Trophoblast cell (in vitro differentiated cells and primary cell): ENCODE measurements at places on chromosomes 13 and 19.
A peak's percentile ranks its signal among the peaks of the same experiment; 100 is the strongest.

GRCh38 chr13:98451676-98452470 is 125.0 kb downstream of the STK24 start:
- peaks cover 4% of the 10 kb centered on the region for H3K4me1 ChIP-seq
- DNase-seq: no peak
- H3K4me3 ChIP-seq: no peak overlapping the region
- H3K27ac ChIP-seq: no peak overlapping the region
- no peaks in the 10 kb centered on the region for H3K27me3 ChIP-seq

DNA sequence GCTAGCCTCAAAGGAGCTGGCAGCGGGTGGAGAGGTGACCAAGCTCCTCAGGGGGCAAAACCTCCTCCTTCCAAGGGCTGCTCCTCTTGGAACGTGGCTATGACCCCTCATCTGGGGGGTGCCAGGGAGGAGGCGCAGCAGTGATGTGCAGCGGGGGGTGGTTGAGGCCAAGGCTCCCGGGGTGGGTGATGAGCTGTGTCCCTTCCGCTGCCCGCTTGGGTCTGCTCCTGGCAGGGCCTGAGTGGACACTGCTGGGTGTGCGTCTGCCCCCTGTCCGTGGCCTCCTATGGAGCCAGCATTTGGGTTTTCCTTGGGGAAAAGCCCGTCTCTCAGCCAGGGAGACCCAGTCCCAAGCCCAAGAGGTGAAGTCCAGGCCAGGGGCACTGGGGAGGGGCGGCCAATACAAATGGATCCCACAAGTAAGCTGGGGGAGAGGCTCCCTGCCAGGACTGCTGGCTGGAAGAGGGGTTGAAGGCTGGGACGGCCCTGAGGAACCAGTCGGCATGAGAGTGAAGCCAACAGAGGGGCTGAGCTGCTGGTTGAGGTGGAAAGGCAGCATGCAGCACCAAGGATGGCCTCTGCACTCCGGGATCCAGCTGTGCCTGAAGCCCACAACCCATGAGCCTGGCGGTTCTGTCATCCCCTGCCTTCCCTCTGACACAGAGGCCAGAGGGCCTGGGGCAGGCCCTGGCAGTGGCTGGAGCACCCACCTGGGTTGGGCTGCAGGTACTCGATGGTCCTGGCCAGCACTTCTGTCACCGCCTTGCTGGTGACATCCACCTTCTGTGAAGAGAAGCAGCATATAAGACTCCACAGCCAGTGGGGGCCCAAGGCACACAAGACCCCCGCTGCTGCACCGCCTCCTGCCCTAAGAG is 22.7 kb downstream of the MPND start:
- H3K27ac ChIP-seq: no peak overlapping the region
- no peak overlapping the region for H3K4me3 ChIP-seq
- H3K4me1 ChIP-seq: no peaks in the 10 kb centered on the region
- H3K27me3 ChIP-seq: no peaks in the 10 kb centered on the region
- peaks cover 70% of the 10 kb centered on the region for H3K36me3 ChIP-seq

DNA sequence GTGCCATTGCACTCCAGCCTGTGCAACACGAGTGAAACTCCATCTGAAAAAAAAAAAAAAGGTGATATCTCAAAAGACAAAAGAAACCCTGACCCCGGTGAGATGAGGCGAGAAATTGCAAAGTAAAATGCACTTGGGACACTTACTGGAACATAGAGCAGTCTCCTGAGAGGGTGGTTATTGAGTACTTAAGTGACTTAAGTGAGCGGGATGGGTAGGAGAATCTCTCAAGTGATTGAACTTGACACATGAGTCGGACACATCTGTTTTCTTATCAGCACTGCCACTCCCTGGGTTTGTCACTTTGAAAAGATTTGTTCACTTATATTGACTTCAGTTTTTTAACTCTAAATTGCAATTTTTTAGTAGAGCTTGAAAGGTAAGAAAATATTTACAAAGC is 2.8 kb downstream of the ZNF429 start:
- H3K27me3 ChIP-seq: no peaks in the 10 kb centered on the region
- H3K4me3 ChIP-seq: no peak overlapping the region
- no peaks in the 10 kb centered on the region for H3K4me1 ChIP-seq
- peaks cover 5% of the 10 kb centered on the region for H3K36me3 ChIP-seq
- no peak overlapping the region for H3K27ac ChIP-seq

- no peak overlapping the region for H3K4me3 ChIP-seq
- no peak overlapping the region for H3K27ac ChIP-seq
These were observed 55.2 kb upstream of the SERPINE3 start for GRCh38 chr13:51284339-51284738.

GRCh38 chr13:80312967-80313366 is 28.0 kb downstream of the SPRY2 start:
- H3K36me3 ChIP-seq: no peaks in the 10 kb centered on the region
- no peak overlapping the region for H3K4me3 ChIP-seq
- no peak overlapping the region for H3K27ac ChIP-seq
- no peak for DNase-seq
- H3K4me1 ChIP-seq: no peaks in the 10 kb centered on the region

- H3K4me1 ChIP-seq: peaks cover 8% of the 10 kb centered on the region
- no peak overlapping the region for H3K27ac ChIP-seq
- H3K36me3 ChIP-seq: peaks cover 21% of the 10 kb centered on the region
- no peaks in the 10 kb centered on the region for H3K27me3 ChIP-seq
These were observed 5.0 kb downstream of the FOSB start for GRCh38 chr19:45472563-45473366.

DNA sequence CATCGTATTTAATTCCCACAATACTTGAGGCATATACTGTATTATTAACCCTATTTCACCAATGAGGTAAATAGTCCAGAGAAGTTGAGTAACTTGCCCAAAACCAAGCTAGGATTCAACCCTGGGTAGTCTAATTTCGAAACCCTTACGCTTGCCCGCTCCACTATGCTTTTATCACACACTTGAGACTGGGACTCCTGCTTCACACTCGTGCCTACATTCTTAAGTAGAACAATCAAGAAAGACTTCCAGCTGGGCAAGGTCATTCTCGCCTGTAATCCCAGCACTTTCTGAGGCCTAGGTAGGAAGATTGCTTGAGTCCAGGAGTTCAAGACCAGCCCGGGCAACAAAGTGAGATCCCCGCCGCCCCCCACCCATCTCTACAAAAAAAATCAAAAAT is 3.6 kb downstream of the ZNF541 start:
- no peaks in the 10 kb centered on the region for H3K27me3 ChIP-seq
- H3K36me3 ChIP-seq: no peaks in the 10 kb centered on the region
- no peak overlapping the region for H3K4me3 ChIP-seq
- H3K27ac ChIP-seq: no peak overlapping the region
- no peaks in the 10 kb centered on the region for H3K4me1 ChIP-seq

- DNase-seq: peak; percentile 78
- peaks cover 27% of the 10 kb centered on the region for H3K4me1 ChIP-seq
- H3K27me3 ChIP-seq: no peaks in the 10 kb centered on the region
- H3K4me3 ChIP-seq: peak overlapping the region; percentile 76
These were observed 1.5 kb downstream of the KMT5C start for GRCh38 chr19:55341171-55341588.

- H3K27ac ChIP-seq: no peak overlapping the region
- H3K4me3 ChIP-seq: no peak overlapping the region
- no peaks in the 10 kb centered on the region for H3K4me1 ChIP-seq
- no peak for DNase-seq
These were observed 11.0 kb downstream of the ZNF333 start for GRCh38 chr19:14700711-14701375.

DNA sequence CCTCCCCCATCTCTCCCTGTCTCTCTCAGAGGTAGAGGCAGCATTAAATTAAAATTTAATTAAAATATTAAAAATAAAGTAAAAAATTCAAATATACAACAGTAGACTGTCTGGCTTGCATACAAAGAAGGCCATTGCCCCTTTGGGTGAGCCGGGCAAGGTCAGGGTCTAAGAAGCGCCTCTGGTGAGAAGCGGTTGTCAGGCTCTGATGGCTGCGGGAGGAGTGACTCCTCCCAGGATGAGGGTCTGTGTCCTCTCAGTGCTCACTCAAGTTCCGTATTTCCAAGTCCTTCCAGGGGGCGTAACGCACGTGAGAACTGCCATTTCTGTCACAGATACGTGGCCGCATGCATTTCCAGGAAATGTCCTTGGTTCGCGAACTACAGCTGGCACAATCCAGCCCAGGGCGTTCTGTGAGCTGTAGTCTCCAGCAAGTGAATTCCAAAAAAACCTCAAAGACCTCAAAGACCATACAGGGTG is 737 bp upstream of the ZNF181 start:
- H3K36me3 ChIP-seq: no peaks in the 10 kb centered on the region
- no peaks in the 10 kb centered on the region for H3K27me3 ChIP-seq

GRCh38 chr13:77465603-77466195 is 69.8 kb upstream of the SCEL start:
- H3K27ac ChIP-seq: no peak overlapping the region
- no peaks in the 10 kb centered on the region for H3K27me3 ChIP-seq
- H3K36me3 ChIP-seq: no peaks in the 10 kb centered on the region
- DNase-seq: peak; percentile 57
- no peak overlapping the region for H3K4me3 ChIP-seq

- H3K4me3 ChIP-seq: no peak overlapping the region
- H3K36me3 ChIP-seq: no peaks in the 10 kb centered on the region
- H3K27ac ChIP-seq: no peak overlapping the region
- H3K27me3 ChIP-seq: no peaks in the 10 kb centered on the region
These were observed 236.4 kb upstream of the SGCG start for GRCh38 chr13:22944378-22944777.

DNA sequence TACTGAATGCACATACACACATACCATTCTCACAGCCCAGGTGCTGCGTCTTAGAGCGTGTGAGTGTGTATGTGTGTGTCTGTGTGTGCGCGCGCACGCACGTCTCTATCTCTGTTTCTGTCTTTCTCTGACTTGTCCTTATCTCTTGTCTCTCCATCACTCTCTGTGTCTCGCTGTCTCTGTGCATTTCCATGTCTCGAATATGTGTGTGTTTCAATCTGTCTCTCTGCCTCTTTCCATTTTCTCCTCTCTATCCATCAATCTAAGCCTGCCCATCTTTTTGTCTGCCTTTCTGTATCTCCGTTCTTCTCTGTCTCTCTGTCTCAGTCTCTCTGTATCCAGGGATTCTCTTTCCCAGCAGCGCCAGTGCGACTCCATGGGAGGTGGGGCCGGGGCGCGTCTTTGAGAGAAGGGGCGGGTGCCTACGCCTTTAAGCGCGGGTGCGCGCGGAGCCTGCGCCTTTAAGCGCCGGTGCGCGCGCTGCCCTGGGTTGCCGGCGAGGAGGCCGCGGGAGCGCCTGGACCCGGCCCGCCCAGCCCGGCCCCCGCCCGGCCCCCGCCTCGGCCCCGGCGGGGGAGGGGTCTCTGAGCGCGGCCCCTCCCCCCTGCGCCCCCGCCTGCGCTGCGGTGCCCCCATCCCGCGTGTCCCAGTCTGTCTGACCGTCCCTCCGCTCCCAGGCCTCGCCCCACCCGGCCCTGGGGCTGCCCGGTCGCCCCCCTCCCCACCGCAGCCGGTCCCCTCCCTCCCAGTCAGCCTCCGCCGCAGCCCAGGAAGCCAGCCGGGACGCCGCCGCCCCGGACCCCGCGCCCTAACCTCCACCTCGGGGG is at the start of gene LRFN3:
Gene LRFN3 (plus strand): TSS at position 464 of the 827 bp plus-strand sequence. CDS start 3,052 bp downstream, outside the sequence.
- peaks cover 14% of the 10 kb centered on the region for H3K4me1 ChIP-seq
- H3K27me3 ChIP-seq: no peaks in the 10 kb centered on the region
- DNase-seq: peak; percentile 72
- H3K4me3 ChIP-seq: peak within 1 kb of the TSS; percentile 84
- peaks cover 14% of the 10 kb centered on the region for H3K36me3 ChIP-seq

GRCh38 chr13:101681834-101682233 is 229.4 kb downstream of the ITGBL1 start:
- no peaks in the 10 kb centered on the region for H3K36me3 ChIP-seq
- no peaks in the 10 kb centered on the region for H3K4me1 ChIP-seq
- H3K27me3 ChIP-seq: no peaks in the 10 kb centered on the region
- no peak overlapping the region for H3K27ac ChIP-seq
- no peak overlapping the region for H3K4me3 ChIP-seq
- DNase-seq: no peak

DNA sequence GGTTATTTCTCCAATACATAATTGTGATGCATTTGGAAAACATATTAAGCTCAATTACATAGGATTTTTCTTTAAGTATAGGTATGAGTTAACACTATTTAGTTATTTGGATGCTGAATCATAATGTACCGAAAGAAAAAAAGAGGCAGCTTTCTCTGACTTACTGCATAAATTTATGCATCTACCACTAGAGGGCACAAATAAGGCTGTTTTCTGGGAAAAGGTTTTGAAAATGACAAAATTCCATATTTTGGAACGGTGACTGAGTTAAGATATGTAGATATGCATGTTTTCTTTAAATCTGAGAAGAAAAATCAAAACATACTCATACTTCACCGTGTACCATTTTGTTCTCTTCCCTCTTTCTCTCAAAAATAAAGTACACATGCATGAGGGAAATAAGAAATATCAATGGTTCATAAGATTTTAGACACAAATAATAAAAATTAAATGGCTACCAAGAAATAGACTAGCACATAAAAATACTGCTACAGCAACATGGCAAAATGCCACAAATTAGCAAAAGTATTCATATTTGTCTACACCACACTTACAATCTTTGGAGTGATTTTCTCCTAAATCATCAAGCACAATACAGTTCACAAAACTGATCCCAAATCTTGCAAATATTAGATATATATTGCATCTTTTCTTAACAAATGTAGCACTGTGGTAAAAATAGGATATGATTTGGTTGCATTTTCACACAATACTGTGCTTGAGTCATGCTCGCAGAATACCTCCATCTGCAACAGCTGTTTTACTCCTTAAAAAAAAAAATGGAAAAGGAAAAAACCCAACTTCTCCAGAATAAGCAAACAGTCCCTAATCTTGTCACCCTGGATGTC is 260.0 kb downstream of the FGF14 start:
- no peaks in the 10 kb centered on the region for H3K27me3 ChIP-seq
- no peak overlapping the region for H3K27ac ChIP-seq
- DNase-seq: peak; percentile 61
- H3K4me1 ChIP-seq: no peaks in the 10 kb centered on the region
- no peaks in the 10 kb centered on the region for H3K36me3 ChIP-seq

DNA sequence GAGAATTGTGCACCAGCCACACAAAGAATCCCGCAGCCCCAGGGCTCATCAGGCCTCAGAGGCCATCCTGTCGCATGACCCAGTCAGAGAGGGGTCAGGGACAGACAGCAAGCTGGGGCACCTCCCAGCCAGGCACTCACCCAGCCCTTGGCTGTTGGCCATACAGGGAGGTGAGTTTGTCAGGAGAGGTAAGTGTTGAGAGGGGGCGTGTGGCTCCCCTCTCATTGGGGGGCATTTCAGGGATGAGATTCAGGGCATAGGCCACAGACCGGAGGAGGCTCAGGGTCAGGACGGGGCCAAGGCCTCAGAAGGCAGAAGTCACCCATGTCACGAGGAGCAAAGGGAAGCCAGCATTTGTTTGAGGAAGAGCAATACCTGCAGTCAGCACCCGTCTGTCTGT is 37.1 kb downstream of the MYO9B start:
- H3K27ac ChIP-seq: no peak overlapping the region
- no peaks in the 10 kb centered on the region for H3K27me3 ChIP-seq
- H3K36me3 ChIP-seq: peaks cover 30% of the 10 kb centered on the region

GRCh38 chr19:8087876-8088275 is 35.3 kb downstream of the CCL25 start:
- H3K36me3 ChIP-seq: peaks cover 28% of the 10 kb centered on the region
- no peak overlapping the region for H3K4me3 ChIP-seq
- no peak for DNase-seq
- no peak overlapping the region for H3K27ac ChIP-seq
- H3K27me3 ChIP-seq: no peaks in the 10 kb centered on the region
- no peaks in the 10 kb centered on the region for H3K4me1 ChIP-seq
